ENCODE measurements at places on chromosomes 6 and 20. TPM values are rescaled to one million over a fixed set of nuclear protein-coding genes. Genes with fewer than 3 reads are reported as not detected.

C6orf132 gene
- 4.7 TPM for total RNA-seq

DNA sequence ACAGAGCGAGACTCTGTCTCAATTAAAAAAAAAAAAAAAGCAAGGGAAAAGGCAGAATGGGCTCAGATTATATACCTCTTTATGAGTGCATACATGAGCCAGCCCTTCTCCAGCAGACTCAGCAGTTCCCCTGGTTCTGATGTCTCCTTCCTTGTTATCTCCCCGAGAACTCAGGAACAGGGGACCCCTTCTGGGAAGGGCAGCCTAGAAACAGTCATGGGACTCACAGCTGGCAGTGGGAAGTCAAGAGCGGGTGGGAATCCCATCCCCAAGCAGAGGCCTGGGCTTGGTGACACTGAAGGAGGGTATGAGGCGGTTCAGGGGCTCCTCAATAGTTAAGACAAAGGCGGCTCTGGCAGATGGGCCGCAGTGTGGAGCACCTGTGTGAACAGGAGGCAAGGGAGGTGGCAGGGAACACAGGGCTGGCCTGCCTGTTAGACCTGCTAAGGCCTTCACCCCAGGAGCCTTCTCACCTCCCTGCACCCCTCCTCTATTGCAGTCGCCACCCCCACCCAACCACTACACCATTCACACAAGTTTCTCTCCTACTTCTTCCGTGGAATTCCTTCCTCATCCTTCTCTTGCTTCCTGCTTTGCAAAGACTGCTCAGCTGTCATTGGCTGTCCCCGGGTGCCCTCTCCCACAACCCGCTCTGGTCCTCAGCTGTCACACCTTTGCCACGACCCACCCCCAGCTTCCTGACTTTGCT is 29.7 kb upstream of the MDFI start:
- DNase-seq: no peak

DNA sequence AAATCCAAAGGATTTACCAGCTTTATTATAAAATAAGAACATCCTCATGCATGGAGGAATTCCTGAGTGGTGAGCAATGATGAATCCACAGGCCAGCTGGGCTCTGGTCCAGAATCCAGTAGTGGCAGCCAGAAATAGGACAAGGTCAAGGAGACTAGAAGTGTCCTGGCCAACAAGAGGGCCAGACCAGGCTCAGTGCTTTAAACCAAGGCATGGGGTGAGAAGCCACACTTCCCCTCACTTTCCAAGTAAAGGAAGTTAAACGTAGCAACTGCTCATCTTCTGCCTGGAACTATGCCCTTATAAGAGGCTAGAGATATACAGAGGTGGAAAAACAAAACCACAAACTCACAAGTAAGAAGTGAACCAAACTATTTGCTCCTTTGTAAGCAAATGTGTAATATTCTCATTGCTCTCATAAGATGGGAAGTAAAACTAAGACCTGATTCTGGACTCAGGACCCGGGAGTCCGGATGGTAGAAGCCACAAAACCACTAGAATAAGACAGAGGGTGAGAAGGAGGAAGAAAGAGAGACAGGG is 253.2 kb downstream of the UST start:
- no peak for DNase-seq

DNA sequence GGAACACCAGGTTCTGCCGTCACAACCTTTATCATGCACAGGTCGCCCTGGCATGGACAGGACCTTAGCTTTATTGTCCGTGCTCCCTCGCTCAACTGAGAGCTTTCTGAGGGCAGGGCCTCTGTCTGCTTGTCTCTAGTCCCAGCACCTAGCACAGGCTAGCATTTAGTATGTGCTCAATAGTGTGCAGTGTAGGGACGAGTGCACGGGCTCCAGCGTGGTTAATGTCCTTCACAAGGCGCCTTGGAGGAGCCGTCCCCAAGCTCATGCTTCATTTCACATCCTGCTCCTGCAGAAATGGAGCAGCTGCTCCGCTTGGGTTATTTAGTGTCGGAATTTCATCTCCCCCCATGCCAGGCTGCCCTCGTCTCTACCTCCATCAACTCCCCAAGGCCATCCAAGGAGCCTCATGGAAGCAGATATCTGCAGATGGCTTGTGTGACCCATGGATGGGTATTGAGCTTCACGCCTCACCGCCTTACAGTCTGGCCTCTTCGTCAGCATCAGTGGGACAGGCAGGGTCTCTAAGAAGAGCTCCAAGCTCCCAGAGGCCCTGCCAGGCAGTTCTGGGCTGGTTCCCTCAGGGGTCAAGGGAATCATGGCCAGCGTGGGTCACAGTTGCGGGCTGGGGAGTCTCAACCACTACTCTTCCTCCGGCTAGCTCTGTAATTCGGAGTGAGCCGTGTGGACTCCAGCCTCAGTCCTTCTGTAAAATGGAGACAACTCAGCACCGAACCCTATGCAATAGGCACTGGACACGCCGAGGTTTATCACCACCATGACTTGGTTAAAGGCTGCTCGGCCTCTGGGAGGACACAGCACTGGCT is 60.8 kb upstream of the APCDD1L start:
- no peak for DNase-seq

DNA sequence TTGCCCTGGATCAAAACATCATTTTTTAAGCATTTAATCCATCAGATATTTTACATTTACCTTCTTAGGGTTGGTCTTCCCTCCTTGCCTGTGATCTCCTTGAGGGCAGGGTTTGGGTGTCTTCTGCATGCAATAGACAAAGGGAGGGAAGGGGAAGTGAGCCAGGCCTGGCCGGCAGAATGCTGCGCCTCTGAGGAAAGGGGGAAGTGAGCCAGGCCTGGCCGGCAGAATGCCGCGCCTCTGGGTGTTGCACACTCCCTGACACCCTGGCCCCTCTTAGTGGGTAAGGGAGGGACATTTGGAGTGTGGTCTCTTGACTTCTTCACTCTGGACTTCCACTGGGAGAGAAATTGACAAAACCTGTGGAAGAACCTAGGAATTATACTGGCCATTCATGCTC is 12.4 kb downstream of the PSMF1 start:
- DNase-seq: no peak

- DNase-seq: no peak
Observed at GRCh38 chr6:32060966-32061655, 22.9 kb downstream of the CYP21A2 start.

DNA sequence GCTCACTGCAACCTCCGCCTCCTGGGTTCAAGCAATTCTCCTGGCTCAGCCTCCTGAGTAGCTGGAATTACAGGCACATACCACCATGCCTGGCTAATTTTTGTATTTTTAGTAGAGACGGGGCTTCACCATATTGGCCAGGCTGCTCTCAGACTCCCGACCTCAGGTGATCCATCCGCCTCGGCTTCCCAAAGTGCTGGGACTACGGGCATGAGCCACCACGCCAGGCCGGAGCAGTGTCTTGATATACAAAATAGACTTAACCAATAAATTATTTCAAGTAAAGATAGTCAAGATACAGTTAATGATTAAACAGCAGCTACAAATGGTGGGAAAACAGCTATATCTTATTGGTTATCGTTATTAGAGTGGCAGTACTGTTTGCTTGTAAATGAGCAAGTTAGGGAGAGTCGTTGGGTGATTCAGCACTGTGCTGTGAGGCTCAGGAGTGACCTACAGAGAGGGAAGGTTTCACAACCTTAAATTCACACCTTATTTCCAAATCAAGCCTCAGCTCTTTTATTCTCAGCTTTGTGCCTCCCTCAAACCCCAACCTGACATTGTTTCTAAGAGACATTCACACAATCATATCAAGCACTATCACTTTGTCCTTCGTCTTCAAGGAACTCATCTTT is 1128.4 kb upstream of the MAP3K7 start:
- no peak for DNase-seq

GRCh38 chr20:43151901-43152300 is 37.8 kb downstream of the PTPRT start:
- DNase-seq: no peak

- no peak for DNase-seq
Observed at GRCh38 chr6:46657642-46658041, 4.9 kb downstream of the SLC25A27 start.

GRCh38 chr6:22001396-22002027 is 295.3 kb downstream of the PRL start:
- no peak for DNase-seq

DNA sequence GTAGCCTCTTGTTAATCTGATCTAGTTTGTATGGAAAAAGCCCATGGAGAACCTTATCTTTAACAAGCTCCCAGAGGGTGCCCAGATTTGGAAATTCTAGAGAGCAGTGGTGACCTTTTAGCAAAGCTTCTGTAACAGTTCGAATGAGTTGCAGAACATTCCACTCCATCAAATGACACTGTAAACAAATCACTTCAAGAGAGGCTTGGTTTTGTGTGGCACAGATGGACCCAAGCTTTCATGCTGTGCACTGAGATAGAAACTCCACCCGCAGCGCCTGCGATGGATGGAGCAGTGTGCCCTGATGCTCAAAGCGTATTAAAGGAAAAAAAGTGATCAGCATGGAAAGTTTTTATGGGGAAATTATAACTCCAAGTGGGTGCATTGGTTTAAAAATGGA is 55.1 kb upstream of the ISM1 start:
- DNase-seq: no peak

LAMA4 gene
- total RNA-seq: 2.1 TPM

TRERF1 gene
- 9.7 TPM for total RNA-seq

IL17F gene
- total RNA-seq: not detected

DNA sequence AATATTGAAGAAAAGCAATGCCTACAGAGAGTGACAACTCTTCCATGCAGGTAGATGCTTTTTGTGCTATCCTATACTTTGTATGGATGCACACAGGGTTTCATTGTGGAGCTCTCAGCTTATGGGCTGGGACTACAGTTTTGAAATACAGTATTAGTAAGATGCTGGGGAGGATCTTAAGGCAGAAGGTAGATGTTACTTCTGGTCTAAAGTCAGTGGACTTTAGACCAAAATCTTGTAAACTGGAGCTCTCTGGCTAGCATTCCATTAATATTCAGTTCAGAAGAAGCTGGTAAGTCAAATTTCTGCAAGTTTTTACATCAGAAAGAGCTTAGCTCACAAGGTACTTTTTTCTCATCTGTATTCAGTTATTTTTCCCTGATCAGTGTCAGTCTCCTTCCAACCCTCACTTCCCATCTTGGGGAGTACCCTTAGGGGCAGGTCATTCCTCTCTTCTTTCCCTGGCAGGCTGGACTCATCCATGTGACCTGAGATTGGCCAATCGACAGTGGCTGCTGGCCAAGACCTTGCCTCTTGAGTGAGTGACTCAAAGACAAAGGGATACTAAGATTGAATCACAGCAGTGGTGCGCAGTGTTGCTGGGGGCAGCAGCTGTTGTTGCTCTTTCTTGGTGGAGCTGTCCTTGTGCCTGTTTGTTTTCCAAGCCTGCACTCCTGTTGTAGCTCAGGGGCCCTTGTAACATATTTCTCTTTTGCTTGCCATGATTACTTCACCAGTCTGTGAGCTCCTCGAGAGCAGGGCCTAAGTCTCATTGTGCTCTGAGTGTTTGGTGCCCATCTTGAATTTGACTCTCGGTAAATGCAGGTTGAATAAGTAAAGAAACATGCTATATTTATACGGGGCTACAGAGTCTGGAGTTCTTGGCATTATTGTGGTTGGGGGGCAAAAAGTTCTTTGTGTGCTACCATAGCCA is 2.8 kb upstream of the PHF20 start:
- DNase-seq: peak; percentile 86

- peak; percentile 71 for DNase-seq
Observed at GRCh38 chr6:170529839-170530469, 23.2 kb downstream of the PSMB1 start.

- peak; percentile 90 for DNase-seq
Observed at GRCh38 chr6:125986301-125987025, at the start of gene TRMT11. Gene TRMT11 (plus strand): TSS chr6:125986540. CDS start chr6:125986551, 11 bp downstream.

DNA sequence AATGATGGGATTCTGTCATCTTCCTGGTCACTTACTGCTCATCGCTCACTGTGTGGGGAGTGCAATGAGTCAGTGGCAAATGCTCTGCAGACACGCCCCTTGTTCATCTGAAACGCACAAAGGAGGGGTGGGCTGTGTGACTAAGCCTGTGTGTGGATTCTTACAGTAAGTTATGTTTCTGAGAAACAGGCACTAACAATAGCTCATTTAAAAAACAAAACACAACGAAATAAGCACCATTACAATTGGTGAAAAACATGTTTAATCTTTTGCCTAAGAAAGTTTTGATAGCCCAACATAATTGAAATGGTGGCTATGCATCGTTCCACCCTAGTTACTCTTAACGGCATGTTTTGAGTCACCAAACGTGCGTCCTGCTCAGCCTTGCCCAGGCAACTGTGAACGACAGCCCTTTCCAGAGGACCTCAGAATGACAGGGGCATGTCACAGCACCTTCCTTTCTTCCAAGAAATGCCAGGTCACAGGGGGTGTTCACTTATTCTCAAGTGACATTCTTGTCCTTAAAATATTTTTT is 118.4 kb upstream of the SGK1 start:
- no peak for DNase-seq

DNA sequence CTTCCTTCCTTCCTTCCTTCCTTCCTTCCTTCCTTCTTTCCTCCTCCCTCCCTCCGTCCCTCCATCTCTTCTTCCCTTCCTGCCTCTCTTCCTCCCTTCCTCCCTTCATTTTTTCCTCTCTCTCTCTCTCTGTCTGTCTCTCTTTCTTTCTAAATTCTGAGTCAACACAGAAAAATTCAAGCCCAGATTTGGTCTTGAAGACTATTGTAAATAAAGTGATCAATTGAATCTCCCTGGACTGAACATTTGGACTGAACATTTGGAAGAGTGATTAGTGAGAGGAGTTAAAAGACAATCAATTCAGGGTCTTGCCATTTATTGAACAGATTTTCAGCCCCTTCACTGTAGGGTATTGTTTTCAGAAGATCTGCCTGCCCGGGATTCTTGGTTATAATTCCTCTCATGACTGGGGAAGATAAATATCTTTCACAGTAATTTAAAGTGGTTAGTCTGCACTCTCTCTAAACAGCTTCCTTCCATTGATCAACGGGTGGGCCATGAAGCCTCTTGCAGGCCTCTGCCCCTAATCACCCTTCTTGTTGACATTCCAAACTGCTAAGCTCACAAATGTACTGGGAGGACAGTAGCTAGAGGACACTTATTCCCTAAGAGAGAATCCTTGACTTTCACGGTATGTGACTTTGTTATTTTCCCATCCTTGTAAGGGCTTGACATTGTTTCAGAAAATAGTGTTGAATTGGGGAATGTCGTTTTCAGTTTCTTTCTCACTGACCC is 101.7 kb upstream of the BMP2 start:
- no peak for DNase-seq

- DNase-seq: no peak
Observed at GRCh38 chr6:91716361-91716760, 1129.5 kb upstream of the MAP3K7 start.

GRCh38 chr6:62345446-62345845 is 59.4 kb upstream of the KHDRBS2 start:
- no peak for DNase-seq

- no peak for DNase-seq
Observed at GRCh38 chr6:1593958-1594314, 15.8 kb upstream of the FOXC1 start.

WFDC13 gene
- total RNA-seq: not detected

GRCh38 chr6:81938014-81938856 is 185.8 kb upstream of the TENT5A start:
- DNase-seq: no peak
